ENCODE measurements at places on chromosomes 5 and 9.

DNA sequence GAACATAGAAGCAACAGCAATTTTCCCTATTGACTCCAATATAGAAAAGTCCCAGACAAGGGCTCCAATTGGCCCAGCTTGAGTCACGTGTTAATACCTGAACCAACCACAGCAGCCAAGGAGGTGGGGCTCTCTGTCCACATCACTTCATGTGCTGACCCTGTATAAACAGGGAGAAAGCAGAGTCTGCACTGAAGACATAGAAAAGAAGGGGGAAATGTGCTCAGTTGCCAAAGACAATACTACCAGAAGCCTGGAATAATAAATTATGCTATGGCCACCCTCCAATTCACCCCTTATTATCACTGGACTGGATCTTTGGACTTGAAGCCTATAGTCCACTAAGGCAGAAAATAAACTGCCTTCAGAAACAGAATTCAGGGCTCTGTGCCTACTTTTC is 275.4 kb downstream of the EPB41L4A start:
- DNase-seq = no peak

DNA sequence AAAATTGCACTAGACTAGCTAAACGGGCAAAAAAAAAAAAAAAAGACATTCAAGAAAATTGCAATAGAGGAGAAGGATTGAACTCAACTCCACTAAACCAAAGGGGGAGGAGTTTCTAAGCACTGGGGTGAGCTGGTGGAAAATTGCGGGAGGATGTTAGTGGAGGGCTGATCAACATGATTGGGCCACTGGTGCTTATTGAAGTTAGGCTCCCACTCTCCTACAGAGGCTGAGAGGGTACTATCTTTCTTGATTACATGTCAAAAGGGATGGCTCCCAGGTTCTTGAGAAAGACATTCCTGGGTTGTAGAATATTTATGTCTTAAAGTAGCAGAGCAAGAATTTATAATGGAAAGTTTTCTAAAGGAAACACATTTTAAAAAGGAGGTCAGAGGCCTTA is 38.0 kb downstream of the CAMK4 start:
- DNase-seq = no peak

DNA sequence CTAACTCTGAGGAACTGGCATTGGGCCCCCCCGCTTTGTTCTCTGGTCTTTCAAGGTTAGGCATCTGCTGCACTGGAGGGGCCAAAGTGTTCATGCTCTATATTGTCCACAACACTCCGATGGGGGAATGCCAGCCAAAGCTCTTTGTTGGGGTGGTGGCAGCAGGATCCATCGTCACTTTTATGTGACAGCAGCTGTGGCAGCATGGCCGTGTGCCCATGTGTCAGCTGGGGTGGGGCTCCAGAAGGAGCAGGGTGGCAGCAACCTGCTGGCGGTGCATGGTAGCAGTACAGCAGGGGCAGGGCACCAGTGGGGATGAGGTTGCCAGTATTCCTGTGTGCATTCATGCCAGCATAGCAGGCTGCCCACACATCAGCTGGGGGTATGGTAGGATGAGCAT is 28.2 kb downstream of the ITGA2 start:
- peak; percentile 52 for DNase-seq

DNA sequence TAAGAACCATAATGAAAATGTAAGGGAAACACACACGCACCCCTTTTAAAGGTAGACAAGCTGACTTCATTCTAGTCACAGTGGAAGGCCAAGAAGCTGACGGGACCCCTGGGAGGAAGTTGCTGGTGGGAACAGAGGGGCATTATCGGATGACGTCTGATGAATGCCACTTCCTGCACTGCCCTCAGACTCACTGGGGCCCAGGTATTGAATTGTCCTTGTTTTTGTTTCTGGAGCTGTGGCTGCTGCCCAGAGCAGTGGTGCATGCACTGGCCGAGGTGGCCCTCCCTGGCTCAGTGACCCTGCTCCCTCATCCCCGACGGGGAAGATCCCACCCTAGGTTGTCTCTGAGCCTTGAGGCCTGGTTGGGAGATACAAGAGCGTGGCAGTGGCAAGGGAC is 15.3 kb upstream of the RPL26L1 start:
- no peak for DNase-seq

DNA sequence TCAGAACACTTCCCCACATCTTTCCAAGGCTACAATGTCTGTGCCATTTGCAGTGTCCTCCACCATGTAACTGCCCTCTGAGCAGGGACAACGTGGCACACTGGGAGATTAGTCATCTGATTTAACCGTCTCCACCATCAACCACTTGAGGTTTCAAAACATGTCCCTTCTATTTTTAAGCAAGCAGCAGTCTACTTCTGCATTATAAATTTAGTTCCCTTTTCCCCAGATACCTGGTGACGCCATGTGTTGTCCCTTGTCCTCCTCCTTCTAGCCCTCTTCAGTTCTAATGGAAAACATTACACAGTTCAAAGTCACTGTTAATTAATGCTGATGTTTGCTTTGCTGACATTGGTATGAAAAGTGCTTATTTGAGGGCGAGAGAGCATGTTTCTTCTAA is 52.8 kb downstream of the ATP10B start:
- DNase-seq = no peak

DNA sequence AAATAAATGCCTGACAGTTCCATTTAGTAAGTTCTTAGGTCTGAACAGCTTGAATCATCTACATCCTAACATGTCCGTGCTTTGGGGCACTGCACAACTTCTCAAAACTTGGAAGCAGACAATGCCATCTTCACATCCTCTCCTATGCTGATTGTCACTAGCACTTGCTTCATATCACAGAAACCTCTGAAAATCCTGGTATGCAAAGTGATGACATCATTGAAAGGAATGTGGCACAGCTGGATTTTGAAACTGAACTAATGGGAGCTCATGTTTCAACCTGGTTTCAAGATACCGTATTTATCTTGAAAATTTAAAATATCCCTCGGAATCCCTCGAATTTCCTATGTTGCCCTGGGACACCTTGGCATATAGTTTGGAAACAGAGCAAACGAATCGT is 490.2 kb upstream of the DAP start:
- DNase-seq = no peak

- no peak for DNase-seq
Measured at GRCh38 chr5:174098694-174099093, 53.2 kb downstream of the NSG2 start.

GRCh38 chr5:9820691-9821449 is 190.7 kb upstream of the TAS2R1 start:
- DNase-seq = no peak

GRCh38 chr9:81984928-81985327 is 3.6 kb upstream of the SPATA31D1 start:
- DNase-seq = no peak

DNA sequence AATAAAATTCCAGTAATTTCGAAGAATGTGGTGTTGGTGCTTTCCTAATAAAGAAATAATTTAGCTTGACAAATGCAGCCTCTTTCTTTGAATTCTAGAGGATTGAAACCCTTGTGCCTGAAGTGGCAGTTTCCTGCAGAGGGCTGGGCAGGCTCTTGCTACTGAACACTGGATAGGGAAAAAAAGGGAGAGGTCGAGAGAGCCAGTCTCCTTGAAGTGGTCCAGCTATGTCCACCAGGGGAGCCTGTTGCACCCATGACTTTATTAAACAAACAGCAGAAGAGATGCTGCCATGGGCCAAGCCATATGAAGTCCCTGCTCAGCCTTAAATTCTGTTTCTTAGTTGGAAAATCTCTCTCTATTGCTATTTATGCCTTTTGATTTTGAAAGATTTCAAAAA is 178.4 kb downstream of the SMARCA2 start:
- no peak for DNase-seq

- no peak for DNase-seq
Measured at GRCh38 chr5:103411711-103412110, 150.9 kb downstream of the NUDT12 start.

DNA sequence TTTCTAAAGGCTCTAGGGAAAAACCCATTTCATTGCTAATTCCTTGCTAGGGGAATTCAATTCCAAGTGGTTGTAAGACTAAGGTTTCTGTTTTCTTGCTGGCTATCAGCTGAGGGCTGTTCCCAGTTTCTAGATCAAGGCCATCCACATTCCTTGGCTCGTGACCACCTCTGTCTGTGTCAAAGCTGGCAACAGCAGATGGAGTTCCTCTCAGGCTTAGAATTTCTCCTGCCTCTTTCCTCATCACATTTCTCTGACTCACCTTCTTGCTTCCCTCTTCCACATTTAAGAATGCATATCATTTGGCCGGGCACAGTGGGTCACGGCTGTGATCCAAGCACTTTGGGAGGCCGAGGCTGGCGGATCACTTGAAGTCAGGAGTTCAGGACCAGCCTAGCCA is 19.0 kb downstream of the DAB2IP start:
- DNase-seq = no peak

DNA sequence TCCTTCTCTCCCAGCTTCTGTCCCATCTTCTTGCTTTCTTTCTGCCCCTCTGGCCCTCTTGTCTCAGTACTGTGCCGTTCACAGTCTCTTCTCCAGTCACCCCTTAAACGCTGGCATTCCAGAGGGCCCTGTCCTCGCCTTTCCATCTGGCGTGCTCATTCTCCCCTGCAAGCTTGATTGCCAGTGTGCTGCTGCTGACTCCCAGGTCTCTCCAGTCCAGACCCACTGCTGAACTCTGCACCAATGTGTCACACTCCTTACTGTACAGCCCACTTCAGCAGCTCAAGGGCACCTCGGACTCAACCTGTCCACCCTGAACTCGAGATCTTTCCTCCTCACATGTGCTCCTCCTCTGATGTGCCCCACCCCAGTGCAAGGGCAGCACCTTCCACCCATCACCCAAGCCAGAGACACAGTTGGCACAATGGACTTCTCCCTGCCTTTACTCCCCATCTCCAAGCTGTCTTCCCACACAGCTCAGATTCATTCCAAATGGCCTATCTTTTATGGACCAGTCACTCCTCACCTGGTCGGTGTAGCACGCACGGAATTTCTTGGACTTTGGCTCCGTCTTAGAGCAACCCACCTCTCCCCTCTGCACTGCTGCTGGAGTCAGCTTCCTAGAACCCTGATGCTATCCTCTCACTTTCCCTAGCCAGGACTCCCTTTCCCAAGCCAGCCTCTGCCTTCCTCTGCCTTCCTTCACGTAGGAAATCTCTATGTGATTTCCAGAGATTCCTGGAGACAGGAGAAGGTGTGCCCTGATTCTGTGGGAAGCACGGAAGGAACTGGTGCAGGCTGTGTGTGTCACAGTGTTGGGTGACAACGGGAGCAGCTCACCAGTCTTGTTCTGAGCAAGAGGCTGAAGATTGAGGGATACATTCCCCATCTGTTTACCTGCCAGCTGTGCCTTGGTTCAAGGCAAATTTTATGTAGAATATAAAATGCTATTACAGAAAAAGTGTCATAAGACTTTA is 26.0 kb upstream of the SLC2A8 start:
- DNase-seq = no peak

DNA sequence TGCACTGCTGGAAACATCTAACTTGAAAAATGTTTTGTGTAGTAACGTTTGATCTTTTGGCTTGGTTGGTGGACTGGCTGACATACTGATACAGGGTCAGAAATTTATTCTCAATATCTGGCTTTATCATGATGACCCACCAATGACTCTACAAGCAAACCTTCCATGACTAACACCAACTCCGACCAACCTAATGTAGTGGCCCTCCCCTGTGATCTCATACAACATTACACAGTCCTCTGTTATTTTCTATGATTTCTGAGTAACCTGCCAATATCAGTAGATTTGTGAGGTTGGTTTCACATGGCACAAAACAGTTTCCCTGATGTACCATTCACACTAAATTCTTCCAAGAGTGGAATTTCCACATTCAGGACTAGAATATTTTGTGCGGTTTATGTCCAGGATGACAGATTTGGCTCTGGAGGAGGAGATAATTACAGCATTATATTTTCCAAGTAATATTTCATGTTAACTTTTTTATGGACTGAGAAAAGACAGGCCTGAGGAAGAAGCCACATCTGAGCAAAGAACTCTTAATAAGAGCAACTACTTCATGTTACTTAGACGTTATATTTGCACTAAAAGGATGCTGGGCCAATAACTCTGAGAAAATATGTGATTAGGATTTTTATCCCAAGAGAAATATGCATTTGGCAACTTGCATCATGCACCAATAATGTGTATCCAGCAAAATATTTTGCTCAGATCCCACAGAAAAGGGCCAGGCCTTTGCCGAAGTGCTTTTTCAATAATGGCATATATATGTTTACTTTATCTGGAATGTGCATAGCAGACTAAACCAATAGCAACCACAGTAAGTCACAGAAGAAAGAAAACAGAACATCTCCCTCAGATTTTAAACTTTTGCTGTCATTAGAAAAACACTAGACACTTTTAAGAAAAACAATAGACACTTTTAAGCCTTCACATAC is 273.4 kb downstream of the KCNN2 start:
- DNase-seq = no peak

GRCh38 chr9:21964925-21965385 is 29.2 kb downstream of the CDKN2A start:
- no peak for DNase-seq

GRCh38 chr9:135045928-135046738 is 41.3 kb upstream of the OLFM1 start:
- no peak for DNase-seq

DNA sequence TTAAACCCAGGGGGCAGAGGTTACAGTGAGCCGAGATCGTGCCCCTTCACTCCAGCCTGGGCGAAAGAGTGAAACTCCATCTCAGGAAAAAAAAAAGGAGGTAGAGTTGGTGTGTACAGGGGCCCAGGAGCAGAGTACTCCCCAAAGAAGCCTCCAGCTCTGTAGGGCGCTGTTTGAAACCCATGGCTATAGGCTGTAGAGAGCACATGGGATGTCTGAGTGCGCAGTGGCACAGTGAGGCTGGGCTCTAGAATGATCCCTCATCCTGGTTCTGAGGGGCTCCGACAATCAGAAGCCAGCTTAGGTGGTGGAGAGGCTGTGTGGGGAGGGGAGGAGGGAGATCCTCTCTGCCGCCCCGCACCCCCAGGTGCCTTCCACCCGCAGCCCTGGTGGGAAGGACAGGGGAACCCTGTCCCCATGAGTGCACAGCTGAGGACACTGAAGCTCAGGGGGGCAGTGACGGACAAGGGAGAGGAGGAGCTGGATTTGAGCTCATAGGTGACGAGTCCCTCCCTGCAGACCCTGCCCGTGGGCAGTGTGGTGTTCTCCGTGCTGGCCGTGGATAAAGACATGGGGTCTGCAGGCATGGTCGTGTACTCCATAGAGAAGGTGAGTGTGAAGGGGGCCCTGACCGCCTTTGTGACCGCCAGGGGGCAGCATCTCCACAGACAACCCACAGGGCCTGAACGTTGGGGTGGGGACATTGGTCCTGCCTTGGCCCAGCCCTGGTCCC is 24.6 kb downstream of the CDHR2 start:
- DNase-seq = peak; percentile 28

DNA sequence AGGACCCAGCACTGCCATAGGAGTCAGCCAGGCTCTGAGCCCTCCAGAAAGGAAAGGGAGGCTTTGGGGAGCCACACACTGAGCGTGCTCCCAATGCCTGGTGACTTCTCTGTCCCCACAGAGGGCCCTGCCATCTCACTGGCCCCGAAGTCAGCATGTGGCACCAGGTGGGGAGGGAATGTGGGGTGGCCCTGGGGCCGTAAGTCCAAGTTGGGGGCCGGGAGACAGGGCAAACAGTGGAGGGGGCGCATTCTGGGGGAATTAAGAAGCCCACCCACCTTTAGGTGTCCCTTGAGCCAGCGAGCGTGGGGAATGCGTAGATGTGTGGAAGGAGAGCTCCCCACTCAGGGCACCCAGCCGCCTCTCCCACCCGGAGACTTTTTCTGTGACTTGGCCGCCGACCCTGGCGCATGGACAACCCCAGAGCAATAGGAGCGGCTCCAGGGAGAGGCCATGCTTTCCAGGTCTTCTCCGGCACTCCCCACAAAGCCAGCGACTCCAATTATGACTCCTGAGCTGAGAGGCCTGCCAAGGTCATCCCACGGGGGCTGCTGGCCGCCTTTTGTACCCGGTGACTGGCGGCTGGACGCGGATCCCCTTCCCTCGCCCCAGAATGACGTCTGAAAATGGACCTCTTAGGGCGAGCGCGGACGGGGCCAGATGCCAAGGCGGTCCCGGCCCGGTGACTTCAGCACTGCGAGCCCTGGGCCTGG is 9.8 kb downstream of the IRX1 start:
- no peak for DNase-seq
